ENCODE measurements at places on chromosomes 13 and 19.

DNA sequence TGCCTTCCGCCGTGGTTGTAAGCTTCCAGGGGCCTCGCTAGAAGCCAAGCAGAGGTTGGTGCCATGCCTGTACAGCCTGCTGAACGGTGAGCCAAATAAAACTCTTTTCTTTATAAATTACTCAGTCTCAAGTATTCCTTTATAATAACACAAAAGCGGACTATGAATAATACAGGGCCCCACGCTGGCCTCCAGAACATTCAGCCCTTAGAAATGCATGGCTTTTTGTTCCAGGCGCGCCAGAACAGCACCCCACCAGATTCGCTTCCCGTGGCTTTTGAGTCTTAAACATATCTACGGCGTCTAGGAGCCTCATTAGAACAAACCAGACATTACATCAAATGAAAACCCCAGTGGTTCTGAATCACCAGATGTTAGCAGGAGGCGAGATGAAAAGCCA, 75.1 kb downstream of the SLC15A1 start:
- DNase-seq, result no peak

- DNase-seq, result no peak
Measured at GRCh38 chr13:24748061-24748400, 15.9 kb upstream of the RNF17 start.

DNA sequence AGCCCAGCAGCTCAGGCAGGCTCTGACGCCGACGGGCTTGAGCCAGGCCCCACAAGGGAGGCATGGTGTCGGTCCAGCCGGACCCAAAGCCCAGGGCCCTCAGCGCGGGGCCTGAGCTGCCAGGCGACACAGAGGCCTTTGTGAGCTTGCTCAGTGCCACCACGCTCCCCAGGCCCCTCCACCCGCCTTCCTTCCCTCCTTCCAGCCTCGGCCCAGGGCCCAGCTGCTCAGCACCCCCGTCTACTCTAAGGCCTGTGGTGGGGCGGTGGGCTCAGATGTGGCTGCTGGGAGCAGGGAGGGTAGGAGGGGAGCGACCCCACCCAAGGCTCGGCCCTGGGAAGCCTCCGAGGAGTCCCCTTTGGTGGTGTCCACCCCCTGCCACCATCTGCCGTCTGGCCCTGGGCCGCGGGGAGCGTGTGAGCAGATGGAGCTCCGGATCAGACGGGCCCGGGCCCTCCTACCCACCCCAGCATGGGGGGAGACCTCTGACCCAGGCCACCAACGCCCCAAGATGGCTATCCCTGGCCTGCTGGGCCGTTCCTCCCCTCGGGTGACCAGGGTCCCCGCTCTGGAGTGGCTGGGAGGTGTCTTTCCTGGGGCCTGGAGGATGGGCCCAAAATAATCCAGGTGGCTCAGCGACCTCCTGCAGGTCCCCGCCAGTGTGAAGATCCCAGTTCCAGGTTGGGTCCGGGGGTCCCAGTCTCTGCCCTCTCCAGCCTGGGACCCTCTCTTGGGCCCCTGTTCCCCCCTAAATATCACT, 7.8 kb downstream of the ZBTB7A start:
- DNase-seq, result no peak

- no peak for DNase-seq
Measured at GRCh38 chr13:80865329-80865728, 524.4 kb upstream of the SPRY2 start.

DNA sequence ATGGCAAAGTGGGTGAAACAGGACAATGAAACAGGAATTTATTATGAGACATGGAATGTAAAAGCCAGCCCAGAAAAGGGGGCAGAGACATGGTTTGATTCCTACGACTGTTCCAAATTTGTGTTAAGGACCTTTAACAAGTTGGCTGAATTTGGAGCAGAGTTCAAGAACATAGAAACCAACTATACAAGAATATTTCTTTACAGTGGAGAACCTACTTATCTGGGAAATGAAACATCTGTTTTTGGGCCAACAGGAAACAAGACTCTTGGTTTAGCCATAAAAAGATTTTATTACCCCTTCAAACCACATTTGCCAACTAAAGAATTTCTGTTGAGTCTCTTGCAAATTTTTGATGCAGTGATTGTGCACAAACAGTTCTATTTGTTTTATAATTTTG, 8.6 kb downstream of the CLN5 start:
- no peak for DNase-seq

DNA sequence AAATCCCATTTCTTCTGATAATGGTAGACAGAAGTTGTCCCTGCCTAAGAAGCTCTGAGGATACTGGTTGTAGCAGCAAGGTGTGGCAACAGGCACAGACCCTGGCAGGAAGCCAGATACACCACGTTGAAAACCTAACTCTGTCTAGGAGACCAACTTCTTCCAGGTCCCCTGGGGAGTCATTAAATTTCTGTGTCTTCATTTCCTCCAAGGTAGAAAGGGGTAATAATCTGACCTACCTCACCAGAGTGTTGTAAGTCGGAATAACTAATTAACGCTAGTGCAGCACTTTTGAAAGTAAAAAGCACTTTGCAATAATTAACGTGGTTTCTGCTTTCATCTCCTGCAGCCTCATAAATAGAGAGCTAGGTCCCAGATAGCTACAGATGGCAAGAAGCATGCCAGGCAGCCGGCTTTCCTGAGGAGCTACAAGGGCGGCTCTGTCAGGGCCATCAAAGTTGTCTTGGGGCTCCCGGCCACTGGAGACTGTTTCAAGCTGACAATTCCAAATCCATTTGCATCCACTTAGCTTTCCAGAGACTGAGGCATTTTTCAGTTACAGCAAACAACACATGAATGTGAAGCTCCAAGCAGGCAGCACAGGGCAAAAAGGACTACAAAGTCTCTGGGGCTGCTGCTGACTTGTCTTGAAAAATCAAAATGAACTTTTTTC, 176.2 kb downstream of the FOXO1 start:
- no peak for DNase-seq

DNA sequence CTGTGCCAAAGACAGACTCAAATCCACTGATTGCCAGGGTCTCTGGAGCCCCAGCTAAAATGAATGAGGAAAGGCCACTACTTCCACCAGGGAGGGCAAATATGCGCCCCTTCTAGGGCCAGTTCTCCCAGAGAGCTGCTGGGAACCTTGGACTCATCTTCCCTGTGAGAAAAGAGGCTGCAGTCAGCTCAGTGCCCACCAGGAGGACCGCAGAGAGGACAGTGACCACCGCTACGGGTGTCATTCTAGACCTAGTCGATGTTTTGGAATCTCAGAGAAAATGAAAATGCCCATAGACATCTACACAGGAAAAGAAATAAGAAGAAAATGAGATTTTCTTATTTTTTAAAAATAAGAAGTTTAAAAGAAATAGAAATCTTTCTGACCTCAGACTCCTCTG, 235.1 kb downstream of the UQCRFS1 start:
- no peak for DNase-seq

DNA sequence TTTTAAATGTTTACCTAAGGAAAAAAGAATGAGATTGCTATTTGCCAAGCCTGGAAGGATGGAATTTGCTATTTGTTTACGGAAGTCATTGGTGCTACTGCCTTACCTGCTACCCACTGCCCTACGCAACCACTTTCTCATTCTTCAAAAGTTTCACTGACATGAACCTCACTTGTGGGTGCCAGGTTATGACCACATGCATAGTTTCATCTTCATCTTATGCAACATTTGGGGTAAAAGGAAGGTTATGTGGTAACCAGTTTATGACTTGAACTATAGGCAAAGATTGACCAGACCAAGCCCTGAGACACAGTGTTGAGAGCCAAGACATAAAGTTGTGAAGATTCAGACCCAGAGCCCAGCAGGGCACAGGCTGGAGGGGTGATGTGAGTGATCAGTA, 142.5 kb downstream of the LACC1 start:
- no peak for DNase-seq

- no peak for DNase-seq
Measured at GRCh38 chr13:111518161-111518792, 197.8 kb downstream of the TEX29 start.

DNA sequence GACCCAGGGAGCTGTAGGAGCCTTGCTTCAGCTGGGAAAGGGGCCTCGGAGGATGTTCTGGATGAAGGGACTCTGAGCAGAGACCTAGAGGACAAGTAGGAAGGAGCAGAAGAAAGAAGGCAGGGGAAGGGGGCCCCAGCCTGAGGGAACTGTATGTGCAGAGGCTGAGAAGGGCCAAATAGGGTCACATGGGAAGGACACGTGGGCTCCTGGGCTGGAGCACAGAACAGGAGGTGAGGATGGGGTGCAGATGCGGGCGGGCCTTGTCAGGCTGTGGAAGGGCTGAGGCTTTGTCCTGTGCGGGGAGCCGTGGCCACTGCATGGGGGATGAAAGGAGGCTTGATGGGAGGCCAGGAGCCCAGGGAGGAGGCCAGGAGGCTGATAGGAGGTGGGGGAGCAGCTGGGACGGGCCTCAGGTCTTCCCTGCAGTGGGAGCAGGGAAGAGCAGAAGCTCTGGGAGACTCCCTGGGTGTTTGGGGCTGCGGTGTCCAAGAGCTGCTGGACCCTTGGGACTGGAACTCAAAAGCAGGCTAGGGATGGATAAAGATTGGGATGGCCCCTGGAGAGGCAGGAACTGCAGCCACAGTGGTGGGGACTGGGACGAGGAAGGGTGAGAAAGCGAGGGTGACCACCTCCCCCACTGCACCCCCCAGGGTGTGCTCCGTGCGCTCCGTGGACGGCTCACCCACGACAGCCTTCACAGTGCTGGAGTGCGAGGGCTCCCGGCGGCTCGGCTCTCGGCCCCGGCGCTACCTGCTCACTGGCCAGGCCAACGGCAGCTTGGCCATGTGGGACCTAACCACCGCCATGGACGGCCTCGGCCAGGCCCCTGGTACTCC, 11.4 kb upstream of the LTBP4 start:
- no peak for DNase-seq

GRCh38 chr19:6712692-6713670, 7.5 kb downstream of the C3 start:
- DNase-seq, result no peak

GRCh38 chr13:59710416-59710815, 453.3 kb downstream of the DIAPH3 start:
- no peak for DNase-seq

GRCh38 chr13:51818276-51818675, 14.3 kb upstream of the DHRS12 start:
- DNase-seq, result no peak

- no peak for DNase-seq
Measured at GRCh38 chr19:15498156-15498858, 10.0 kb upstream of the CYP4F22 start.

DNA sequence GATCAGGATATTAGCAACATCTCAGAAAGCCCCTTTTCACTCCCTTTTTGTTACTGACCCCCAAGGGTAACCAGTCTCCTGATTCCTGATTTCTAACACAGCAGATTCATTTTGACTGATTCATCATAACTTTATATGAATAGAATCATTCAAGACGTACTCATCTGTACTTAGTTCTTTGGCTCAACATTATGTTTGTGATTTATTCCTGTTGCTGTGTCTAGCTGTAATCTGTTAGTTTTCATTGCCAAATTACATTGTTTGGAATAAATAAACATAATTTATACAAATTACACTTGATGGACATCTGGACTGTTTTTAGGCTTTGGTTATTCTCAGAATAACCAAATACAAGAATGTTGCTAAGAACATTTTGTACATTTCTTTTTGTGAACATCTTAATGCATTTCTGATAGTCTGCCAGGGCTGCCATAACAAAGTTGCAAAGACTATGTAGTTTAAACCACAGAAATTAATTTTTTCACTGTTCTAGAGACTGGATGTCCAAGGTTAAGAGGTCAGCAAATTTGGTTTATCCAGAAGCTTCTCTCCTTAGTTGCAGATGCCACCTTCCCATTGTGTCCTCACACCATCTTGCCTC, 62.8 kb upstream of the EDNRB start:
- DNase-seq, result no peak

DNA sequence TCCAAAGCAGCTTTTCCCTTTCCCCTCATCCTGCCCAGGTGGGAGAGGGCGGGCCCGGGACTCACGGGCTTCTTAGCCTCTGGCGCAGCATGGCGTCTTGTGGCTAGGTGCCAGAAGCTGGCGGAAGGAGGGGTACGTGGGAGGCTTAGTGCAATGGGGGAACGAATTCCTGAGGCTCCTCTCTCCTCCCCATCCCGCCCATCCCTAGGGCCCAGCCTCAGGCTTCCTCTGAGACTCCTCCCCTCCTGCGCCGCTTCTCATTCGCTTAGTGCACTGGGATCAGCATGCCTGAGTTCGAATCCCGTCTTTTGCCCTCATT, 297.8 kb downstream of the ZNF536 start:
- no peak for DNase-seq

GRCh38 chr13:69796256-69796655, 311.4 kb upstream of the ATXN8OS start:
- no peak for DNase-seq

DNA sequence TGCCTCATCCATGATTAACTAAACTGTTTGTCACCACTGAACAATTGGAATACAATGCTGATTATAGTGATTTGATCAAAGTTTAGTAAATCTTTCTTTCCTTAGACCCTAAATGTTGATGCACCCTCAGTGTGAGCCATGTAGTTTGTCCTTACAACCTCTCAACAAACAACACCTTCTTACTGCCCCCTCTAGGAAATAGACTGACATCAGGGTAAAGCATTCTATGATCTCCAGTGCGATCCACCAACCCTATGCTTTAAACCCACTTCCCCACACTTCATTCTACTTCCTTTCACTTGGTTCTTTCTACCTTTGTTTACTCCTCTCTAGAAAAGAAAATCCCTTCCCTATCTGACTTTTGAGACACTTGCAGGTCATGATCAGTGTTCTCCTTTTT, 1842.5 kb upstream of the PRR20A start:
- no peak for DNase-seq

- no peak for DNase-seq
Measured at GRCh38 chr13:31037874-31038500, 105.5 kb downstream of the TEX26 start.

DNA sequence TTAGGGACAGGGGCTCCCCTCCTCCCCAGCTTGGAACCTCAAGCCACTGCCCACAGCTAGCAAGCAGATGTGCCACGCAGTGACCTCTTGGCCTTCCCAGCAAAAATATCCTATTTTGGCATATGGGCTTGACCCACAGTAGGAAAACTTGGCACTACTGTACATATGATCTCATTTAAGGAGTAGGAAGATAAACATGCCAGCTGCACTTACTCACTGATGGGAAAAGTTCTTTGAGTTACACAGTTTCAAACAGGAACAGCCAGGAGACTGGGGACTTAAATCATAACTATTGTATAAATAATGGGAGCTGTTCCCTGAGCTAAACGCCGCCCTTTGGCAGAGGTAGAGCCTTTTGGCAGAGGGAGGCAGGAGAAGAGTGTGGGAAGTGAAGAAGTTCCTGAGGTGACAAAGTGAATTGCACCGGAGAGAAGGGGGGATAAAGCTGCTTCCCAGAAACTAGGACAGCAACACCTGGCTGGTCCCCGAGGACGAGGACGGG, 6.1 kb downstream of the SACS start:
- DNase-seq, result no peak

- no peak for DNase-seq
Measured at GRCh38 chr13:89688918-89689317, 1658.6 kb upstream of the MIR17HG start.

- DNase-seq, result no peak
Measured at GRCh38 chr19:39082745-39083598, 1.2 kb upstream of the ACP7 start.
